ENCODE measurements at places on chromosomes 1 and 21.

- peak; percentile 25 for DNase-seq
Observed at GRCh38 chr1:235783148-235783776, 83.4 kb downstream of the LYST start.

- DNase-seq = no peak
Observed at GRCh38 chr1:167369175-167369574, 148.5 kb downstream of the POU2F1 start.

- peak; percentile 35 for DNase-seq
Observed at GRCh38 chr1:85473390-85473789, 8.4 kb upstream of the DDAH1 start.

GRCh38 chr1:177310326-177310725 lies 139.6 kb downstream of the BRINP2 start:
- DNase-seq = no peak

- DNase-seq = no peak
Observed at GRCh38 chr1:63913533-63913932, 139.7 kb downstream of the ROR1 start.

DNA sequence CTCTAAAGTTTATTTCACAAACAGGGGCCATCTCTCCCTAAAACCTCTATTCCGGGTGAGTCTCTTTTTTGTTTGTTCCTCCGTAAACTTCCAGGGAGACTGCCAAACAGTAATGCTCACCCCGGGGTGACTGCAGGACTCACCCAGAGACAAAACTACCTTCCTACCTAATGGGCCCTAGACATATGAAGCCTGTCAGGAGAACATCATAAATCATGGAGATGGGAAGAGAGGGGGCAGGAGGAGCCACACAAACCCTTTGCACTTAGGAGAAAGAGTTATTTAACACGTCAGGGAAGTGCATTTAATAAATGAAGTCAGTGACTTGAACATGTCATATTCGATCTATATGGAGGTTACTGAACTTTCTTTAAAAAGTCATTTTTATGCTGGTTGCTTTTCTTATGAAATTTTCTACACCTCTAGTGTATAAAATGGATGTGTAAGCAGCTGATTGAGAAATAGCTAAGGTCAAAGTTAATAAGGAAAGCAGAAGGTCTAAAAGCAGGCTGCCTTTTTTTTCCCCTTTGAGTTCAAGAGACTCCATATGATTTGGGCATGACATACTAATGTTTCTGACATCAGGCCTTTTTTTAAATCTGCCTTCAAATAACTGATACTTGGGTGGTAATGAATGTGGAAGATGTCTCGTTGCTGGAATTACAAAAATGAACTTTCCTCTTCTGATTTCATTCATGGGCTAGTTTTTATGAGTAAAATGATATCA lies 286.9 kb upstream of the USP25 start:
- DNase-seq = peak; percentile 74

- DNase-seq = peak; percentile 2
Observed at GRCh38 chr21:15534450-15534886, 195.3 kb upstream of the USP25 start.

DNA sequence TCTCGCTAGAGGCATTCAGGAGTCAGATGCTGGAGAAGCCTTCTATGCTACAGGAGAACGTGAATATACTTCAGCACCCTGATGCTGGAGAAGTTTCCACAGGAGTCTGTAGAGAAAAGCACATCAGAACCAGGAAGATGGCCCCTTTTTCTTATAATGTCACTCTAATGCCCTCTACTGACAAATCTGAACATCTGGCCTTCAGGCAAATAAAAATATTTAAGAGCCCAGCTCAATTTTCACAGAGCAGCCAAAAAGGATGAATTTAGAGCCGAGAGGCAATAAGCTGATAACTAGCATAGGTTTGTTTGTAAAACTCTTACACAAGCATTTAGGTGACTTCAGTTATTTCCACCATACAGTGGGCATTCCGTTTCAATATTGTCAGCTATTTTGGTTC lies 3.8 kb upstream of the RRP15 start:
- no peak for DNase-seq

GRCh38 chr1:207304710-207305488 lies 16.6 kb upstream of the CD55 start:
- no peak for DNase-seq

GRCh38 chr21:35716876-35717565 lies 343.3 kb downstream of the SETD4 start:
- DNase-seq = no peak

DNA sequence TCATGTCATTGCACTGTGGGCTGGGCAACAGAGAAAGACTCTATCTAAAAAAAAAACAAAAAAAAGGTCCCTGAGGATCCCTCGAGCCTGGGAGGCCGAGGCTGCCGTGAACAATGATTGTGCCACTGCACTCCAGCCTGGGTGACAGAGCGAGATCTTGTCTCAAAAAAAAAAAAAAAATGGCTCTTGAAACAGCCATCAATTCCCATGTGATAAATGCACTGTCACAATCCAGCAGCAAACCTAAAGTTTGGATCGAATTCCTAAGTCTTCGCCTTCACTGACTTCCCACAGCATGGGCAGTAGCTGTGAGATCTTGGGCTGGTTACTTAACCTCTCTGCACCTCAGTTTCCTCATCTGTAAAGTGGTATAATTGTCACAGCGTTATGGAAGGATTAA lies 43.5 kb downstream of the IGSF3 start:
- no peak for DNase-seq

GRCh38 chr1:12173631-12174121 lies 6.9 kb downstream of the TNFRSF1B start:
- DNase-seq = peak; percentile 62

GRCh38 chr1:12453400-12454343 lies 164.3 kb downstream of the DHRS3 start:
- DNase-seq = no peak

DNA sequence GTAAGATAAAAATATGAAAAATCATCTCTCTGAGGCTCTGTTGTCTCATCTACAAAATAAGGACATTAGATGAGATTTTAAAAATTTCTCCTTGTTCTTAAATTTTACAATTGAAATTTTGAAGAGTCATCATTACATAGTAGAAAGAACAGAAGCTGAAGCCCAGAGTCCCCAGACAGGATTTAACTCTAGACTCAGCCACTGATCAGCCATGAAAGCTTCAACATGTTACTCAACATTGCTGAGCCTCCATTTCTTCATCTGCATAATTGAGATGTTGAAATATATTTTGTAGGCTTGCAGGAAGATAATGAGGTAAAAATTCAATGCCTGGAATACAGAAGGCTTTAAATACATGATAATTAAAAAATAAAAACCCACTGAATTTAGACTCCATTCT lies 633.3 kb downstream of the LMO4 start:
- DNase-seq = peak; percentile 14

DNA sequence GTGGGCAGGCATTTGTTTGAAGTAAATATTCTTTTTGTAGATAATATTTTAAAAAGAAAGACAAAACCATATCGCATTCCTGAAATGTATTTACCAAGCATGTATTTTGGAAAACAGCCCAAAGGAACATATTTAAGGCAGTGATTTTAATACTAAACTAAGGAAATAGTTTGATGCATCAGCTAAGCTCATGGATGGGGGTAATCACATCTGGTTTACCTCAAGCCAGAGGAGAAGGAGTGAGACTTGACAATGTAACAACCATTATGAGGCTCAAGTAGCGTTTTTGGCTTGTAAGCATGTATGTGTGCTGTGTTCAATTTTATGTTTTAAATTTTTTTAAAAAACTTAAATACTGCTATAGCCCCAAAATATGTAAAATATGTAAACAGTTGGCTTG lies 390.5 kb downstream of the DISC1 start:
- no peak for DNase-seq

- no peak for DNase-seq
Observed at GRCh38 chr1:217856342-217857034, 225.3 kb downstream of the SPATA17 start.

DNA sequence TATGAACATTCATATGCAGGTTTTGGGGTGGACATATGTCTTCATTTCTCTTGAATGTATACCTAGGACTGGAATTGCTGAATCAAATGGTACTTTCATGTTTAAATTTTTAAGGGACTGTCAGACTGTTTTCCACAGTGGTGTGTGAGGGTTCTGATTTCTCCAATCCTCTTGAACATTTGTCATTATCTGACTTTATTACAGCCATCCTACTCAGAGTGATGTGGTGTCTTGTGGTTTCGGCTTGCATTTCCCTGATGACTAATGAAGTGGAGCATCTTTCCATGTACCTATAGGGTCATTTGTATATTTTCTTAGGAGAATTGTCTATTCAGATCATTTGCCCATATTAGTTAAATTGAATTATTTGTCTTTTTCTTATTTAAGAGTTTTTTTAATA lies 35.4 kb upstream of the ZNF281 start:
- DNase-seq = no peak

- DNase-seq = no peak
Observed at GRCh38 chr1:58469016-58469415, 77.5 kb downstream of the OMA1 start.

DNA sequence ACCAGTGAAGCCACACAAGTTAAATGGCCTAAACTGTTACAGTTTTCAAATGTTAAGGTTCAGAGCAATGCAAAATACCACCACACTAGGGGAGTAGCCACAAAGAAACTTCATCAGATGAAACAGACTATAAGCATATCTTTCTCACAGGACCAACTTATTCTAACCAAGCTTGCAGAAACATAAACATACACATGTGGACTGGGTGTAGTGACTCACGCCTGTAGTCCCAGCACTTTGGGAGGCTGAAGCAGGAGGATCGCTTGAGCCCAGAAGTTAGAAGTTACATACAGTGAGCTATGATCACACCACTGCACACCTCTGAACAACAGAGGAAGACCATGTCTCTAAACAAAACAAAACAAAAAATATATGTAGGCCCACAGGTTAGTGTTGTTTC lies 17.3 kb downstream of the WDR47 start:
- DNase-seq = no peak

DNA sequence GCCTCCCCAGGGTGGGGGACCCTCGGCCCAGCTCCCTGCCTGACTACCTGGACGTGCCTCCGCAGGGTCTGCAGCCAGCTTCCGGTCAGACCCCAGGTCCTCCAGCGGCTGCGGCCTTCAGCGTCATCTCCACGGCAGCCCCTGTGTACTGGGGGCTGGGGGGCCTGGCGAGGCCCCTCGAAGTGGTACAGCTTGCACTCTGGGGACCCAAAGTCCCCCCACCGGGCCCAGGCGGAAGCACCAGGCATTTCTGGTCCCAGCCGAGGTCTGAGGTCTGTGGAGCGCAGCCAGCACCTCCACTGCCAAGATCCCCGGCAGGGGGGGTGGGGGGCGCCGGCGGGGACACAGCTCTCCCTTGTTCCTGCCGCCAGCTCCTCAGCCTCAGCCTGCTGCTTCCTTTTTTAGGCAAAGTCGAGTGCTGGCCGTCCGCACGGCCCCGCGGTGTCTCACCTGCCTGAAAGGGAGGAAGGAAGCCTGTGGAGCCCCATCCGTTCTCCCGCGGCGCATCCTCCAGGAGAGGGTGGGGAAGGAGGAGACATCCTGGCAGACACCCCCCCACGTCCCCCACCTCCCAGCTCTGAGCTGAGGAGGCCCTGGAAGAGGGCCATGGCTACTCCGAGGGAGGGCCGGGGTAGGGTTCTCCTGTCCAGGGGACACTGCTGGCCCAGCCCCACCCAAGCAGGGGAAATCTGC lies 1.2 kb upstream of the VWA1 start:
- DNase-seq = no peak

- no peak for DNase-seq
Observed at GRCh38 chr1:17209430-17209829, 4.5 kb downstream of the PADI1 start.

DNA sequence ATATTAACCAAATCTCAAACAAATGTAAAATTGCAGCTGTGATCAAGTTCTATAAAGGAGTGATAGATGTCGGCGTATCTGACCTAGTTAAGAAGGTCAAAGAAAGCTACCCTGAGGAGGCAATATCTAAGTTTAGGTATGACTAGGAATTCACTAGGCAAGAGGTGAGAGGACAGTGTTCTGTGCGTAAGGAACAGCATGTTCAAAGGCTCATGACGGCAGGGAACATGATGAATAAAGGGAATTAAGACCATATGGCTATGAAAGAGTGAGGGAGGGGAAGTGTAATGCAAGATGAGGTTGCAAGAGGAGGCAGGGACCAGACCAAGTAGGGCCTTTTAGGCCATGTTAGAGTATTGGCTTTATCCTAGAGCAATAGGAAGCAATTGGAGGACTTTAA lies 8.6 kb downstream of the LIX1L start:
- DNase-seq = no peak

GRCh38 chr1:212622906-212623305 lies 14.3 kb downstream of the ATF3 start:
- DNase-seq = no peak

GRCh38 chr1:175520186-175520585 lies 223.2 kb downstream of the TNR start:
- no peak for DNase-seq

- no peak for DNase-seq
Observed at GRCh38 chr1:96416701-96417444, 304.7 kb upstream of the PTBP2 start.

- no peak for DNase-seq
Observed at GRCh38 chr1:91993256-91993655, 36.5 kb upstream of the EPHX4 start.

DNA sequence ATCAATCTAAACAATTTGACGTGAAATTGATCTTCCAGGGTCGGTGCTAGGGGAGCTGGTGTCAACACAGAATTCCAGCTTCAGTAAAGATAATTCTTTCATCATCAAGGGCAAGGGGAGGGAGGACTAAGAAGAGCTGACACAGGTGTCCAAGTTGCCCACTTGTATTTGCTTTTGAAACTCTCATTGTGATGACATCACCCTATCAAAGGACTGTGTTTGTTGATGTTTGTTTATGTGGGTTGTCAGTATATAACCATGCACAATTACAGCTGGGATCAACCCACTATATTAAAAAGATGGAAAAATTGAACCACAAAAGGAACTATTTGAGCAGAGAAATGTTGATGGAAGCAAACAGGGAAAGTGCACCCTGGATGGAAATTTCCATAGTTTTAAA lies 48.8 kb downstream of the ZC3H11B start:
- no peak for DNase-seq

DNA sequence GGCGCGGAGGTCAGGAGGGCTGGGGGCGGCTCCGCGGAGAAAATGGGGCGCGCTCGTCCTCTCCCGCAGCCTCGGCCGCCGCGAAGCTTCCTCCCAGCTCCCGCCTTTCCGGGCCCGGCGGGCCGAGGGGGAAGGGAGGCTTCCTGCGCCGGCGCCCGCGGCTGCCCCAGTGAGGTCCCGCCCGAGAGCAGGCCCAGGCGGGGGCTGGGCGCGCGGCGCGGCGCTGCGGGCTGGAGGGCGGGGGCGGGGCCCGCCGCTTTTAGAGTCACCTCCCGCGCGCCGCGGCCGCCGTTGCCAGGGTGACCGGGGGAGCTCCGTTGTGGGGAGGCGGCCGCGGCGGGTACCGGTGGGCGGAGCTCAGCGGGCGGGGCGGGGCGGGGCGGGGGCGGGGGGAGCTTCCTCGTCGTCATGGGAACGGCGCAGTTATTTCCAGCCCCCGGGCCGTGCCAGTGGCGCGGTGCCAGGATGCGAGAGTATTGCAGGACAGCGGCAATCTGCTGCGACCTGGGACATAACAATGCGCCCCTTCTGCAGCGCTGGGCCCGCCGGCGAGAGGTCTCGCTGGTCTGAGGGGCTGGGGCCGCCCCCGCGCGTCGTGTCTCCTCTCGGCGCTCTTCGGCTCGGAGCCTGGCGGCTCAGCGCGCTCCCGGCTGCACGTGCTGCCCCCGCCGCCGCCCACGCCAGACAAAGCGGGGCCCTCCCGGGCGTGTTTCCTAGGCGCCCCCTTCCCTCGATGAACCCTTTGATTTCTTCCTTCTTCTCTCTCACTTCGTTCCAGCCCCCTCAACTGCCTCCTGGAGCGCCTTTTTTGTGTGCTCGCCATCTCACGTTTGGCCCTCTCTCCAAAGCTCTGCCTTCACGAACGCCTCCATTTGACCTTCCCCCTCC lies 16.9 kb downstream of the IER5 start:
- peak; percentile 79 for DNase-seq

- no peak for DNase-seq
Observed at GRCh38 chr1:31848381-31848897, 32.6 kb upstream of the SPOCD1 start.
